ENCODE measurements at places on chromosomes 4 and X.

- DNase-seq, result no peak
These were observed 348.5 kb downstream of the OPHN1 start for GRCh38 chrX:68084765-68085164.

DNA sequence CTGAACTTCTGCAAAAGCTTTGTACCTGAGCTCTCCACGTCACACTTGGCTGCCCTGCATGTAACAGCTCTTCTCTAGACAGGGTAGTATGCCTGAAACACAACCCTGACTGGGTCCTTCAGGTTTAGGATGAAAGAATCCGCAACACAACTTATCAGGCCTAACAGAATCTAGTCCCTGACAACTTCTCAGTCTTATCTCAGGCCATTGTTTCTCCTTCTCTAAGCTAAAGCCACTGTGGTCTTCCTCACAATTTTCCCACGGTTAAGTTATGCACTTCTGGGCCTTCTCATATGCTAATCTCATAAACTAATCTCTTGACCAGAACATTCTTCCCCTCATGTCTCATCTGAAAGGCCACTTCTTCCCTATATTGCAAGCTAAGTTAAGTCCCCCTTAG lies 10.8 kb upstream of the TMPRSS11B start:
- no peak for DNase-seq

- no peak for DNase-seq
These were observed 131.7 kb upstream of the FAM47B start for GRCh38 chrX:34810916-34811315.

GRCh38 chr4:153988492-153989363 lies 199.8 kb upstream of the SFRP2 start:
- no peak for DNase-seq

DNA sequence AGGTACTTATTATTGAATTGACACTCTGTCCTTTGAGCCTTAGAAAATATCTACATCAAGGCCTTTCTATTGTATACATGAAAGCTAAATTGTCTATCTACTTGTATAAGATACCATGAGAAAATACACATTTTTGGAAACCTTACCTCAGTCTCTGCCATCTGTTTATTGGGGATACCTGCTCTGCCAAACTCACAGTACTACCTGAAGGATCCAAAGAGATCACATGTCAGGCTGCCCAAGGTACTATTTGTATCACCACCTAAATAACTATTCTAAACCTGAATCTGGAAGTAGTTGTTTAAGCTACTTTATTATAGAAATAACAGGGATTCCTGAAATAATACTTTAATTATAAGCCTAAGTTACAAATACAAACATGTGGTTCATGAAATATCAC lies 126.2 kb downstream of the PALLD start:
- no peak for DNase-seq

GRCh38 chr4:173273941-173274340 lies 60.2 kb downstream of the HMGB2 start:
- no peak for DNase-seq

- no peak for DNase-seq
These were observed 47.2 kb downstream of the GBA3 start for GRCh38 chr4:22739968-22740367.

GRCh38 chr4:173401063-173401462 lies 2.1 kb upstream of the SCRG1 start:
- DNase-seq, result no peak

DNA sequence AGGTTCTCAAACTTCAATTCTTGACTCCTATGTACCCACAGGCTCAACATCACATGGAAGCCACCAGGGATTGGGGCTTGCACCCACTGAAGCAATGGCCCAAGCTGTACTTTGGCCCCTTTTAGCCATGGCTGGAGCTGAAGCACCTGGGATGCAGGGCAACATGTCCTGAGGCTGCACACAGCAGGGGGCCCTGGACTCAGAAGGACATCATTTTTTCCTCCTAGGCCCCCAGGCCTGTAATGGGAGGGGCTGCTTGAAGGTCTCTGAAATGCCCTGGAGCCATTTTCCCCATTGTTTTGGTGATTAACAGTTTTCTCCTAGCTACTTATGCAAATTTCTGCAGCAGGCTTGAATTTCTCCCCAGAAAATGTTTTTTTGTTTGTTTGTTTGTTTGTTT lies 465.1 kb upstream of the PCDH10 start:
- no peak for DNase-seq

DNA sequence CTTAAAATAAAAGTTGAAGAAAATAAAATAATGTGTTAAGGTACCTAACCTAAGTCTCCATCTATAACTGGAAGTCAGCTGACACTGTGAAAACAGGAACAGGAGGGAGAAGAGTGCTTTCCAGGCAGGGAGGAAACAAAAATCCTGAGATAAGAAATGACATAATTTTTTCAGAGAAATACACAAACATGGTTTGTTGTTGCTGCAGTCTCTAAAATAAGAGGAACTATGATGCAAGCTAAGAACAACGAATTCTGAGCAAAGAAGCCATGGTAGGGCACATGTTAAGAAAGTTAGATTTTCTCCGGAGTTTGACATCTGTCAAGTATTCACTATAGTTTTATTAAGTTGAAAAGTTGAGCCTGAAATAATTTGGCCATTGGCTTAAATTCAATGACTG lies 26.9 kb downstream of the PAPSS1 start:
- DNase-seq, result no peak

DNA sequence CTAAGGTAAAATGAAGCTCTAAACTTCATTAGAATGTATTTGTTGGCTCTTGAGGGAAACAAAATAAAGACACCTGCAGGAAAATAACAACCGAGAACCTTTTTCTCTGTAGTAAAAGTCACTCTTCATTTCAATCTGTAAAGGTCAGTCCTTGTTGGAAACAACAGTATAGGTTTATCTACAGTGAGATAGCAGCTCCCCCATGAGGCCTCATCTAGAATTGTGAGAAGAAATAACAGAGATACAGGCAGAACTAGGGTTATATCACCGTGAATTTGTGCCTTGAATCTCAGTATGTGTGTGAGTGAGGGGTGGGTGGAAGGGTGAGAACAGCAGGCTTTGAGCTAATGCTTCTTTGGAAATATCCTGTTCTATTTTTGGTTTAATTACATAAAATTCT lies 107.8 kb upstream of the FMR1 start:
- DNase-seq, result peak; percentile 7

GRCh38 chrX:16466640-16467432 lies 183.1 kb upstream of the S100G start:
- no peak for DNase-seq
